Kidney tubule cell (primary cell): ENCODE measurements at places on chromosomes 12 and 14.
A peak's percentile ranks its signal among the peaks of the same experiment; 100 is the strongest.

DNA sequence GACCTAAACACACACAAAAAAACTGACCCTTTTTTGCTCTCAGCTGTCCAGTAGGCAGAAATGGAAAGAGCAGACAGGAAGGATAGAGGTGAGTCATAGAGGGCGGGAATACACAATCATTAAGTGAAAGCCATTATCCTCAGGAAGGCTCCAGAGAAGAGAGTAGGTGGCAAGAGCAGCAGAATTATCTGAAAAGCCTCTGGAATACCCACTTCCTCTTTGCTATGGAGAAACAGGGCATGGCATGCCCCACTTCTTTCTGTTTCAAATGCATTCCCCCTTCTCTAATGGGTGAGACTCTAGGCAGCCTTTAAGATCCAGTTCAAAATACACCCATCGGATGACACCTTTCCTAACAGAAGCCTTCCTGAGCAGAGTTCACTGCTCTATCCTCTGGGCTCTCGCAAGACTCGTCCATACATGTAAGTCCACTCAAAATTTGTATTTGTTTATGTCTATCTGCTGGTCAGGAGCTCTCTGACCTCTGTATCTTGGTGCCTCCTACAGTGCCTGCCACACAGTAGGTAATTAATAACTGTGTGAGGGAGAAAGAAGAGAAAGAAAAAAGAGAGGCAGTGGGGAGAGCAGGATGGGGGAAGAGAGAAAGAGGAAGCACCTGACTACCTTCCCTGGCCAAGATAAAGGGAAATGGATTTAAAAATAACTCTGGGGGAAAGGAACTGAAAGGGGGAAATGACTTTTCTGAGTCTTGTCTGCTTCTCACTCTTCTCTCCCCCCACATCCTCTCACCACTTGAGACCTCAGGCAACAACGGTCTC lies 8.5 kb downstream of the KLHL33 start:
- peak; percentile 73 for DNase-seq

- peak; percentile 89 for DNase-seq
Observed at GRCh38 chr12:97194546-97194945, 268.1 kb upstream of the RMST start.

- DNase-seq: peak; percentile 25
Observed at GRCh38 chr12:7645395-7646177, 20.1 kb downstream of the APOBEC1 start.

DNA sequence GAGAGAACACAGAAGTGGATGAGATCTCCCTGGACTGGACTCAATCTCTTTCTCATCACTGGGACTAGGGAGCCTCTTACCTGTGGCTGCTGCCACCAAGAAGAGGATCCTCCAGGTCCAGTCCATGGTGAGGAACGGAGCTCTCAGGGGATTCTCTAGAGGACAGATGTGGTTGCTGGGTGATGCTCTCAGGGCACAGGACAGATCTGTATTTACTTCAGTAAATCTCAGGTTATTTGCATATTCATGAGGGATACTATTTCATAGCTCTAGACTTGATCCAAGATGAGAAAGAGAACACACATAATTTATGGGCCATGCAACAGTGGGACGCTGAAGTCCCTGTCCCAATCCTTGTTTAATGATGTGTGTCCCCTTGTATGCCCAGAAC lies 460.5 kb downstream of the TMEM121 start:
- no peak for DNase-seq

DNA sequence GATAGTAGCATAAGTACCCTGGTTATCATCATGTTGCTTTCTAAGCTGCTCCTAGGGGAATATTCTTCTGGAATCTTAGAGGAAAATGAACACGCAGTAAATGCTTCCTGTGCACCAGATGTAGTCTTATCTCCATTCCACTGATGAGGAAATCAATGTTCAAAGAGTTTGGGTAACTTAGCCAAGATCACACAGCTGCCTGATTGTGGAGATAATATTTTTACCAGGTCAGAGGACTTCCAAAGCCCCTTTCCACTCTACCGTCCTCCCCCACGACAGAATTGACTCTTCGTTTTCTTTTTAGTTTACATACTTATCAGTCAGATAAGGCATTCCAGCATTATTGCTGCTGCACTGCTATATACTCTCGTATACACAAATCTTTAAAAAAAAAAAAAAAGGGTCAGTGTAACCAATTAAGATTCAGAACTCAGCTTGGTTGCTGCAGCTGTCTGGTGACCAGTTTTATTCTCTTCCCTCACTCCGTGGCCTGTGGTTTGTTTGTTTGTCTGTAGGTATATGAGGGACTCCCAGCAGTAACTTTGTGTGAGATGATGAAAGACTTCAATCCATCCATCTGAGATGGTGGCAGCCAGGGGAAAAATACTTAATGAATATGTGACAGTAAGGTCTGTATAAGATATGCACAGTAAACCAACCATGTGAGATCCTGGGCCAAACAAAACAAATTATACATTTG lies 110.5 kb downstream of the TGFB3 start:
- no peak for DNase-seq

DNA sequence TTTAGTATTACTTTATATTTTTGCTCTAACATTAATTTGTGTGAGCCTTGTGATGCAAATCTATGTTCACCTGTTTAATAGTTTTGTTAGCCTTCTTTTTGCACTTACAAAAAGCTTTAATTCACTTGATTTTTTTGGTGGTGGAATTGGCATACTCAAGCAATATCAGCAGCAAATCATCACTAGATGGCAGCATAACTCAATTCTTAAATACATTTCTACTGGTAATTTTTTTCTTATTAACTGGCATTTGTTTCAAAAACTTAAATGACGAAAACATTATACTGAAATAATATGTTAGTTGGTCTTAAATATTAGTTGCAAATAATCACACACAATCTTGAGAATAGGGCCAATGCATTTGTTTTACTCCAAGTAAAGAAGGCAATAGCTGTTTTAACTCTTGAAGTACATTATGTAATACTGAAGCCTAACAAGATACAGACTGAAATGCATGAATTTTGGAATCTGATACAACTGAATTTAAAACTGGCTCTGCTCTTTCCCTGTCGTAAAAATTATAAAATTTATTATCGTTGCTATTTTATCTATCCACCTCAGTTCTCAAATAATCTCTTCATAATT lies 151.5 kb downstream of the ATXN7L3B start:
- peak; percentile 50 for DNase-seq

DNA sequence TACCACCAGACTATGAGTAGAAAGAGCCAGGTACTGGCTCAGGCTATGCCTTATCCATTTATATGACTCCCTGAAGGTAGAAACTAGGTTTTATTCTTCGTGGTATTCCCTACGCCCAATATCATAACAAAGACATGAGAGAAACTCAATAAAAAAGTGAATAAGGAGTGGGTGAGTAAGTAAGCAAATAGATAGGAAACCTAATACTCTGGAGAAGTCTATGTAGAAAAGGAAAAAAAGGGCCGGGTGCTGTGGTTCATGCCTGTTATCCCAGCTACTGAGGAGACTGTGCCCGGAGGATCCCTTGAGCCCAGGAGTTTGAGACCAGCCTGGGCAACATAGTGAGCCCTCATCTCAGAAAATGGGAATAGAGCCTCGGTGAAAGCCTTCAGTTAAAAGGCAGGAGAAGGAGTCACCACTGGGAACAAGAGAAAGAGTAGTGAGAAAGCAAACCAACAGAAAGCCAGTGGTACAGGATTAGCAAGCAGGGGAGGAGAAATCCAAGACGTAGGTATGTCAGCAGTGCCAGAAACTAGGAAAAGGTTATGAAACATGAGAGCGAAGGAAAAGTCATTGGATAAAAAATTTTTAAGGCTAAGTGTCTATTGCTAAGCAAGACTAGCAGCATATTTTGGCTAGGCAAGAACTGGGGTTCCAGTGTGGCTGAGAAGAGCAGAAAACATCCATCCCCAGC lies 6.0 kb upstream of the OR6J1 start:
- DNase-seq: no peak

- DNase-seq: peak; percentile 26
Observed at GRCh38 chr12:89160716-89161123, 191.6 kb downstream of the DUSP6 start.

DNA sequence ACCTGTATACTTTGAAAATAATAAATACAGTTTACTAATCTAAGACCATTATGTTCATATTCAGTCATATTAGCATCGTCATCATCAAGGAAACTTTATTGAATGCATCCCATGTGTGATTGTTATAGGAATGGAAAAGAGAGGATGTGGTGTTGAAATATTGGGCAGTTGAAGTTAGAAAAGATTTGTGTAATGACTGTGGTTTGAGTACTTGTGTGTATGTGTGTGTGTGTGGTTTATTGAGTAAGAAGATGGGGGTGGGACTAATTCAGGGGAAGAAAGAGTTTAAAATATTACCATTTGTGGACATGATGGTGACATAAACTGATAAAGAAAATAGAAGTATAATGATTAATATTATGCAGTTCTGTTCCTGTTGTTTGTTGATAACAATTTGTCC lies 238.7 kb upstream of the SEL1L start:
- DNase-seq: no peak

- no peak for DNase-seq
Observed at GRCh38 chr14:101620821-101621785, 59.8 kb downstream of the DIO3 start.

DNA sequence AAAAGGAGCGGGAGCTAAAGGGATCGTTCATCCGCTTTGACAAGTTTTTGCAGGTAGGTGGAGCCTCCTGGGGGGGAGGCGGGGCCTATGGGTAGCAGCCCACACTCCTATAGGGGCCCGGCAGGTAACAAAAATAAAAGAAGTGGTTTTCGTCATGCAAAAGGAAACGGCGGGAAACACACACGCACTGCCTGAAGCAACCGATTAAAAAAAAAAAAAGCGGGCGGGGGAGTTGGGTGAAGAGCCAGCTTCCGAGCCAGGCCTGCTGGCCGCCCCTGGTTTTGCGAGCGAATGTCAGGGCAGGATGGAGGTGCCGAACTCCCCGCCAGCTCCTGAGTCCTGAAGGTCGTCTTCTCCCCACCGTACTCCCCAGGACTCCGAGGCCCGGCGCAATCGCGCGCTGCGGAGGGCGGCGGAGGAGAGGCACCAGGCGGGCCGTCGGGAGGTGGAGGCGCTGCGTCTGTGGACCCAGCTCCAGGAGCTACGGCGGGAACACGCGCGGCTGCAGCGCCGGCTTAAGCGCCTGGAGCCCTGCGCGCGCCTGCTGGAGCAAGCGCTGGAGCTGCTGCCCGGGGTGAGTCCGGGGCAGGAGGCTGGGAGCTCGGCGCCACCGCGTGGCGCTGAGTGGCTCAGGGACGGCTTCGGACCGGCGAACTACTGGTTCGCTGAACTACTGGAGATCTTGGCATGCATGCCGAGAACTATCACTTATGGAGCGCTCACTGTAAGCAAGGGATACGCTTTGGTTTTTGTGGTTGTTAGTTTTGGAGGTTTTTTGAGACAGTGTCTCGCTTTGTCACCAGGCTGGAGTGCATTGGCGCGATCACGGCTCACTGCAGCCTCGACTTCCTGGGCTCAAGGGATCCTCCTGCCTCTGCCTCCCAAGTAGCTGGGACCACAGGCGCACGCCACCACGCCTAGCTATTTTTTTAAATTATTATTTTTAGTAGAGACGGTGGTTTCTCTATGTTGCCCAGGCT lies 3.6 kb downstream of the CFAP73 start:
- peak; percentile 85 for DNase-seq

DNA sequence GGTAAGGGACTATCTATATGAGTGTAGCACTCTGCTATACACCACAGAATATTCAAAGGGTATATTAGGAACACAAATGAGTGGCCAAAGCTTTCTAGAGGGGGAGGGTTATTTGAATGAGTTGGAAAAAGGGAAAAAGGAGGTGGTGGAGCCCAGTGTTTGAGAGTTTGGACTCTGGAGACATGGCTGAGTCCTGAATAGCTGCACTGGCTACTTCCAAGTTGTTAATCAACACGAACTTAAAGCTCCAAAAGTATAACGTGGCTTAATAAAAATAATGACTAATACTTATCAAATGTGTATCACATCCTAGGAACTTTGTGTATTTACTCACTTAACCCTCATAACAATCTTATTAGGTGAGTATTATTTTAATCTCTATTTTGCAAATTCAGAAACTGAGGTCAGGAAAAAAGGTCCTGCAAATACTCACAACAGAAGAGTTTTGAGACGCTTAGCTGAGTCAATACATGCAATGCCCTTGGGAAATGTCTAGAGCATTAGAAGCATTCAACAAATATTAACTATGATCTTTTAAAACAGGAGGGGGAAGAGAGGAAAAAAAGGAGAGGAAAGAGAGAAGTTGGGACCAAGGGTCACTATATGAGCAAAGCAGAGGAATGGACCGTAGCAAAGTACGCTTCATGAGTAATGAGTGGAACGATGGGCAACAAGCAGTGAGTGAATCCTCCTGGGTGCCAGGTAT lies 189.5 kb upstream of the HMGA2 start:
- peak; percentile 98 for DNase-seq

DNA sequence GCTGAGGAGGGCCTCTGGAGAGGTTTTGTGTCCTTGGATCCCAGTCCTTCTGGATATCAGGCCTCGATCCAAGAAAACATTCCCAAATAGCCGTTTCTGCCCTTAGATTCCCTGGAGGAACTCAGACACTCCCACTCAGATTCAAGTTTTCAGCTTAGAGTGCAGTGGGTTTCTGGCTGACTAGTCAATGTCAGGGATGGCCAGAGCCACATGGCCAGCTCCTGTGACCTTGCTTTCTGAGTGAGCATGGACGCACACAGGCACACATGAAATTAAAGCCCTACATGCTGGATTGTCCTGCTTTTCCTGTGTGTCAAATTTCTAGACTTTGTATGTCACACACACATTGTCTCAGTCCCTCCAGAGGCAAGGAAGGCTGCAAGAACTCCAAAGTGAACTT lies 86.2 kb downstream of the TNFAIP2 start:
- DNase-seq: peak; percentile 23

DNA sequence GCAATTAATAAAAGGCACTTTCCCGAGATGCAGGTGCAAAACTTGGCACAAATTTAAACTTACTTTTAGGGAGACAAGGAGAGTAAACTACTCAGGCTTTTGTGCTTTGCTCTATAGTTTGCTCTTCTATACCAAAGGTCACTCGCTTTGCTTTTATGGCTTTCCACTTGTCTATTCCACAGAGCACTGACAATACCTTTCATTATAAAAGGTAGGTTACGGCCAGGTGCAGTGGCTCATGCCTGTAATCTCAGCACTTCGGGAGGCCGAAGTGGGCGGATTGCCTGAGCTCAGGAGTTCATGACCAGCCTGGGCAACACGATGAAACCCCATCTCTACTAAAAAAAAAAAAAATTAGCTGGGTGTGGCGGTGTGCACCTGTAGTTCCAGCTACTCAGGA lies 32.9 kb downstream of the ALKBH1 start:
- no peak for DNase-seq

- no peak for DNase-seq
Observed at GRCh38 chr14:104361101-104361591, 218.4 kb upstream of the C14orf180 start.

GRCh38 chr12:33323823-33324222 lies 115.8 kb downstream of the SYT10 start:
- no peak for DNase-seq
